ENCODE measurements at places on chromosomes 3 and 15. TPM values are rescaled to one million over a fixed set of nuclear protein-coding genes. Genes with fewer than 3 reads are reported as not detected.

The SLC28A2 gene
- total RNA-seq, result not detected

The IL17RB gene
- 0.33 TPM for total RNA-seq

The LRRC31 gene
- total RNA-seq, result not detected

The SCAMP5 gene
- 2.4 TPM for total RNA-seq

The SLC24A5 gene
- not detected for total RNA-seq

The PLEKHO2 gene
- total RNA-seq, result 50.1 TPM

The SENP7 gene
- total RNA-seq, result 17.0 TPM

The CFAP91 gene
- 2.4 TPM for total RNA-seq

The FEZF2 gene
- total RNA-seq, result not detected

The LIPH gene
- total RNA-seq, result 0.19 TPM

The LDHAL6B gene
- not detected for total RNA-seq

The TLR9 gene
- 0.52 TPM for total RNA-seq

The RTP1 gene
- not detected for total RNA-seq

The GOLGA8S gene
- total RNA-seq, result 0.60 TPM

The FOXB1 gene
- total RNA-seq, result not detected

The BTD gene
- 13.3 TPM for total RNA-seq

The SEMA3F gene
- 27.8 TPM for total RNA-seq

The GOLGA8H gene
- 0.93 TPM for total RNA-seq

The SENP5 gene
- 26.5 TPM for total RNA-seq

The ACOX2 gene
- 20.6 TPM for total RNA-seq

The PCLAF gene
- 0.52 TPM for total RNA-seq

The SLC12A1 gene
- total RNA-seq, result not detected

The SOX14 gene
- not detected for total RNA-seq

The SAMMSON gene
- 0.28 TPM for total RNA-seq

The TMED3 gene
- 42.9 TPM for total RNA-seq

The MOBP gene
- 0.19 TPM for total RNA-seq

The HRH1 gene
- total RNA-seq, result 11.4 TPM

The CYP1A1 gene
- total RNA-seq, result not detected

The PLA2G4E gene
- not detected for total RNA-seq

The FANCD2OS gene
- not detected for total RNA-seq

The IL17RD gene
- total RNA-seq, result 17.9 TPM

The DPH6 gene
- total RNA-seq, result 15.3 TPM

The DAPK2 gene
- total RNA-seq, result 3.1 TPM

The APBA2 gene
- total RNA-seq, result 4.0 TPM

The ELL3 gene
- total RNA-seq, result 2.2 TPM

The FGF12 gene
- total RNA-seq, result 1.4 TPM

The C3orf33 gene
- total RNA-seq, result 3.7 TPM

The DCUN1D1 gene
- total RNA-seq, result 52.3 TPM
